Stimulated activated CD8-positive, alpha-beta memory T cell treated with anti-CD3 and anti-CD28 coated beads, Interleukin-12 subunit alpha, Interleukin-12 subunit beta, amount 100 ng/mL, for 1 hour (primary cell): ENCODE measurements at places on chromosomes 3 and 15.

- no peak for DNase-seq
These were observed 145.0 kb downstream of the STAC start for GRCh38 chr3:36525115-36525801.

- no peak for DNase-seq
These were observed 6.2 kb downstream of the GRK7 start for GRCh38 chr3:141769221-141769894.

GRCh38 chr3:31277582-31277981, 255.1 kb upstream of the STT3B start:
- DNase-seq, result no peak

GRCh38 chr3:3815206-3815605, 16.0 kb downstream of the LRRN1 start:
- no peak for DNase-seq

GRCh38 chr3:148379763-148380382, 317.8 kb upstream of the AGTR1 start:
- no peak for DNase-seq

- DNase-seq, result no peak
These were observed 18.7 kb downstream of the TMPRSS7 start for GRCh38 chr3:112053229-112053628.
